ENCODE measurements at places on chromosomes 2 and 18. TPM values are rescaled to one million over a fixed set of nuclear protein-coding genes. Genes with fewer than 3 reads are reported as not detected.

Gene LRATD1
- total RNA-seq: not detected

Gene IL37
- not detected for total RNA-seq

Gene HK2
- total RNA-seq: 37.9 TPM

GRCh38 chr2:46387292-46387691, 90.1 kb downstream of the EPAS1 start:
- no peak for DNase-seq

Gene CNRIP1
- not detected for total RNA-seq

DNA sequence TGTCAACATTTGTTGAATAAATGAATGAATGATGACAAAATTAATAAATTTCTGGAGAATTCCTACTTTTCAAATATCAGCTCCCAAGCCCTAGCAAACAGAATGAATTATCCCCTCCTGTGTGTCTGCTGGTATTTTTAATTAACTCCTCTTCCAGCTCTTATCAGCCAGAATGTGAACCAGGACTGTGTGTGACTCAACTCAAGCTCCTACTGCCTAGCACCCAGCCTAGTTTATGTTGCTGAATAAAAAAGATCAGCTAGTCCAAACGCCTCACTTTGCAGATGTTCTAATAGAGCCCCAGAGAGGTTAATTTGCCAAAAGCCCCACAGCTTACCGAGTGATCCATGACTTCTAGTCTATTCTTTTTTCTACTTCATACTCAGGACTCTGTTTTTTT, 50.3 kb downstream of the RABL2A start:
- no peak for DNase-seq

GRCh38 chr2:202695166-202695565, 60.4 kb downstream of the FAM117B start:
- DNase-seq: no peak

- no peak for DNase-seq
Measured at GRCh38 chr2:58378152-58378551, 137.0 kb upstream of the FANCL start.

DNA sequence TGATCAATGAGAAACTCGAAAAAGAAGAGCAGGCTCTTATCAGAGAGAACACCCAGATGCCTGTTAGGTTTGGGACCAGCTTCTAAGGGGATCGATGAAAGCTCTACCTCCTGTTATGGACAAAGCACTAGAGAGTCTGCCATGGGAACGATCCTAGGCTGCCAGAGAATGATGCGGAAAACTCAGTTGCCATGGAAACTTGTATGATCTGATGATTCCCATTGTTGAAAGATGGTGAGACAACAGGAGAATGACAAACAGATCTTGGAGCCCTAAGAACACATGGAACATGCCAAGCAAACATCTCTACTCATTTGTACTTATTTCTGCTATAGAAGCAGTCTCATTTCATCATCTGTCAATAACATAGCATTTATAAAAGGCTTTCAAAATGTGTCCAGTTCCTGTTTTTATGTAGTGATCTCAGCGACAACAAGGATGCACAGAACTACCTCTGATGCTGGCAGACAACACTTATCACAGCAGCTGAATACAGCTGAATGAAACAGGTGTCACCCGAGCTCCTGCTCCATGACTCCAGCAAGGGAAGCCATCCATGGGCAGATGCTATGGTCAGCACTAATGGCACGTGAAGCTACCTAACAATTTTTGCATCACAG, 59.6 kb downstream of the NCKAP5 start:
- no peak for DNase-seq

Gene STPG4
- total RNA-seq: 0.27 TPM

DNA sequence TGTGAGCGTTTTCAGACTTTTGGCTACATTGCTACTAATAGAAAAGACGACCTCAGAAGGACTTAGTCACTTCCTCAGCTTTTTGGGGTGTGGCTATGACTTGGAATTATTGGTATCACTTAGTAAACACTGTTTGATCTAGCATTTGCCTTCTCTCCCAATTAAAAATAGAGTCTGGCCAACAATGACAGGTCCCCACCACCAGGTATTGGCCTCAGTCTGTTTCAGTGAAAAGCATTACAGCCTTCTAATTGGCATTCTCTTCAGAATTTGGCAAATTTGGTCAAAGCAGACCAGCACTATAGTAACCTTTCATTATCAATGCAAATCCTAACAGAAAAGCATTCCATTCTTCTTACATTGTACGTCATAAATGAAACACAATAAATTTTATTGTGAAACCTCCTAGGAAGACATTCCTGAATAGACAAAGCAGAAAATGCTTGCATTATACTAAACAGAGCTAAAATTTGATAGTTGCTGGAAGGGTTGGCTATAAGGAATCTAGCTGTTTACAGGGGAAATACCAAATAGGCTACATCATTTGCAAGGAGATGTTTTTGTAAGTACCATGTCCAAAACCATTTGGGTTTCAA, 613.9 kb downstream of the IRS1 start:
- DNase-seq: no peak

Gene SLC5A7
- total RNA-seq: not detected

DNA sequence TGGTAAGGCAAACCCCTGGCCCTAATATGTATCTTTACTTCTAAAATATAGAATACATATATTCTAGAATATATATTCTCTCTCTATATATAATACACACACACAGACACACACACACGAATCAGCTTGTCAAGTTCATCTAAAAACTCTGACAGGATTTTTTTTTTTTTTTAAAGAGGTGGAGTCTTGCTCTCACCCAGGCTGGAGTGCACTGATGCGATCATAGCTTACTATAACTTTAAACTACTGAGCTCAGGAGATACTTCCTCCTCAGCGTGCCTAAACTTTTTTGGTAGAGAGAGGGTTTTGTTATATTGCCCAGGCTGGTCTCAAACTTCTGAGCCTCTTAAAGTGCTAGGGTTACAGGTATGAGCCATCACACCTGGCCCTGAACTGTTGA, 45.2 kb downstream of the DOK1 start:
- no peak for DNase-seq

DNA sequence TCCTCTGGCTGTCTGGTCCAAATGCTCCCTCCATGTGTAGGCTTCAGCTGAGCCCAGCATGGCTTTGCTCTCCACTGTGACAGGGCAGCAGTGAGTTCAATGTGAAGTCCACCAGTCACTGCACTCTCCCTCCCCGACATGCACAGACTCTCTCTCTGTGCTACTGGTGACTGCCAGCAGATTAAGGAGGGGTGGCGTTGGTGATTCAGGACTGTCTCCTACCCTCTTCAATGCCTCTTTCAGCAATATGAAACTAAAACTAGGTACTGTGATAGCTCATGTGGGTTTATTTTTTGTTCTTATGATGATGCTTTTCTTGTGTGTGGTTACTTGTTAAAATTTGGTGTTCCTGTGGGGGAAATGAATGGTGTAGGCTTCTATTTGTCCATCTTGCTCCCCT, 201.0 kb upstream of the RBMS1 start:
- peak; percentile 42 for DNase-seq

- DNase-seq: no peak
Measured at GRCh38 chr2:10282611-10283105, 20.0 kb upstream of the HPCAL1 start.

DNA sequence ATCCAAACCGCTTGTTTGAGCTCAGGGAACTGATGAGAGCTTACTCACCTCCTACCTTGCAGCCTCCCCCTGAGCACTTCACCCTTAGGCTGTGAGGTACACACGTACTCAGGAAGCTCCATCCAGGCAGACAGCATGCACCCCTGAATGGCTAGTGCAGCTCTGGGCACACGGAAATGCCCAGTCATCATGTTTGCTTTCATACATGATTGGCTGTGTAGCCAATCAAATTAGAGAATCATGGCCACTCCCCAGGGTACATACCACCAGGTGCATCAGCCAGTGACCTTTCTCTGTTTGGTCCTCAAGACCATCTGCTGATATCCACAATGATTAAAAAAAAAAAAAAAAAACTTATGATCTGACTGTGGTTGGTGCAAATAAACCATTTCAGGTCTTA, 42.1 kb downstream of the RNF152 start:
- no peak for DNase-seq

Gene FEV
- total RNA-seq: not detected

Gene SCYGR4
- not detected for total RNA-seq

- no peak for DNase-seq
Measured at GRCh38 chr2:72146347-72147302, 1.0 kb downstream of the CYP26B1 start.

Gene RAB6C
- not detected for total RNA-seq

- no peak for DNase-seq
Measured at GRCh38 chr2:171968509-171968908, 31.2 kb upstream of the METAP1D start.
